SJCRH30 (cell line): ENCODE measurements at places on chromosomes 3 and 15. TPM values are rescaled to one million over a fixed set of nuclear protein-coding genes. Genes with fewer than 3 reads are reported as not detected.

DNA sequence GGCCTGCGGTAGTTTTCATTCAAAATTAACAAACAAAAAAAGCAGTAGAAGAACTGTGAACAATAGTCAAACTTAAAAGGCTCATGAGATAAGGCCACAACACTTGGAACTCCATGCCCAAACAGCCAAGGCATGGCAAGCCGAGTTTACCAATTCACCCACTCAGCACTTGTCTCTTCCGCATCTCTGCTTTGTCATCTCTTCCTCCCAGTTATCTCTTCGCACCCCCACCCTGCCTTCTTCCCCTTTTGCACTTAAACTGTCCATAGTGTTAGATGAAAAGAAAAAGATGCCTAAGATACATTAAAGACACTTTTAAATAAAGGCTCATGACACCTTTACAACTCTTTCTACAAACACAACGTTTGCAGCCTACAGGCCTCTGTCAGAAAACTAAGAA is 11.1 kb downstream of the TLE3 start:
- no peak overlapping the region for H3K4me3 ChIP-seq
- peaks cover 54% of the 10 kb centered on the region for H3K36me3 ChIP-seq
- H3K4me1 ChIP-seq: peaks cover 12% of the 10 kb centered on the region
- H3K27me3 ChIP-seq: no peaks in the 10 kb centered on the region
- H3K27ac ChIP-seq: no peak overlapping the region
- DNase-seq: no peak

- no peak for DNase-seq
- H3K4me1 ChIP-seq: no peaks in the 10 kb centered on the region
- no peak overlapping the region for H3K27ac ChIP-seq
- no peaks in the 10 kb centered on the region for H3K36me3 ChIP-seq
- no peak overlapping the region for H3K4me3 ChIP-seq
- no peaks in the 10 kb centered on the region for H3K27me3 ChIP-seq
These were observed 90.1 kb upstream of the BHLHE40 start for GRCh38 chr3:4888913-4889846.

DNA sequence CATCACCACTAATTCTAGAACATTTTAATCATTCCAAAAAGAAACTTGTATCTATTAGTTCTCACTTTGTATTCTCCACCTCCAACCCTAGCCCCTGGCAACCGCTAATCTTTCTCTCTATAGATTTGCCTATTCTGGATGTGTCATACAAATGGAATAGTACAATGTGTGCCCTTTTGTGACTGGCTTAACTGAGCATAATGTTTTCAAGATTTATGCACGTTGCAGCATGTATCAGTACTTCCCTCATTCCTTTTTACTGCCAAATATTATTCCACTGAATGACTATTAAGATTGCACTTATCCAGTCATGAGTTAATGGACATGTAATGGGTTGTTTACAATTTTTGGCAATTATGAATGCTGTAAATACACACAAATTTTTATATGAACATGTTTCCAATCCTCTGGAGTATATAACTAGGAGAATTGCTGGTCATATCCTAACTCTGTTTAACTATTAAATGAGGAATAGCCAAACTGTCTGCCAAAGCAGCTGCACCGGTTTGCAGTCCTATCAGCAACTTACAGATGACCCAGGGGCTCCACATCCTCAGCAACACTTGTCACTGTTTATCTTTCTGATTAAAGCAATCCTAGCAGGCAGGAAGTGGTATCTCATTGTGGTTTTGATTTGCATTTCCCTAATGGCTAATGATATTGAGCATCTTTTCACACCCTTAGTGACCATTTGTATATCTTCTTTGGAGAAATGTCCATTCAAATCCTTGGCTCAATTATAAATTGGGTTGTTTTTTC is 42.9 kb downstream of the DCUN1D1 start:
- DNase-seq: peak; percentile 60
- H3K27me3 ChIP-seq: no peaks in the 10 kb centered on the region
- peaks cover under 1% of the 10 kb centered on the region; the same call in 1 of the 2 replicates for H3K36me3 ChIP-seq
- H3K27ac ChIP-seq: no peak overlapping the region
- no peak overlapping the region for H3K4me3 ChIP-seq
- peaks cover 6% of the 10 kb centered on the region for H3K4me1 ChIP-seq

GRCh38 chr3:159417761-159418160 is 570.9 kb upstream of the IL12A start:
- no peaks in the 10 kb centered on the region for H3K27me3 ChIP-seq
- no peak for DNase-seq
- no peak overlapping the region for H3K4me3 ChIP-seq
- peaks cover 19% of the 10 kb centered on the region for H3K4me1 ChIP-seq

DNA sequence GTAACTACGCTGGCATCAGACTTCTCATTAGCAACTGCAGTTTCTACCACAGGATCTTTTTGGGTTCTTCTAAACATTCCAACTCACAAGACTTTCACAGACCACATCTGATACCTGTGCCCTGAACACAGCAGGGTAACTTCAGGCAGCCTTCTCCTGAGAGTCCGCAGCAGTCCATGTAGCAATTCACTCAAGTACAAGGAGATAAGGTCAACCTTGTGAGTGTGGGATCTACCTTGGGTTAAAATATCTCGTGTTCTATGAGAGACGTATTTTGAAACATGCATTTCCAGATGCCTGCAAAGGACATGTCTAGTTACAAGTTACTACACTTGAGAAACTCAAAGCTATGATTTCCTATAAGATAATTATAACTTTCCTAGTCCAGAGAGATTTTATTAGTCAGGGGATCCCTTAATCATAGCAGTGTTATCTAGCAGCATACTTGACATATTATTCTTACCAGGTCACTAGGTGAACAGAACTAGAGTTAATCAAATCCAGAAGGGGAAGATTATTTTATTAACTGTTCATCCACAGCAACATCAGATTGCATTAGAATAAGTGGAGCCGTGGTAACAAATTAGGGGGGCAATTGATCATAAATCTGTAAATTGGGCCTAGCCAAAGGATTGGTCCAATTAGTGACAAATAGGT is 66.4 kb downstream of the ASTE1 start:
- no peak for DNase-seq
- H3K36me3 ChIP-seq: peaks cover 29% of the 10 kb centered on the region
- peaks cover 8% of the 10 kb centered on the region for H3K4me1 ChIP-seq

GRCh38 chr3:86562090-86562489 is 428.9 kb downstream of the VGLL3 start:
- H3K27me3 ChIP-seq: no peaks in the 10 kb centered on the region
- DNase-seq: no peak
- no peaks in the 10 kb centered on the region for H3K36me3 ChIP-seq
- H3K4me3 ChIP-seq: no peak overlapping the region
- H3K4me1 ChIP-seq: no peaks in the 10 kb centered on the region

GRCh38 chr3:170162630-170163029 is 18.9 kb downstream of the PHC3 start:
- no peaks in the 10 kb centered on the region for H3K27me3 ChIP-seq
- no peak for DNase-seq
- H3K36me3 ChIP-seq: peaks cover 50% of the 10 kb centered on the region
- no peaks in the 10 kb centered on the region for H3K4me1 ChIP-seq
- H3K27ac ChIP-seq: no peak overlapping the region

DNA sequence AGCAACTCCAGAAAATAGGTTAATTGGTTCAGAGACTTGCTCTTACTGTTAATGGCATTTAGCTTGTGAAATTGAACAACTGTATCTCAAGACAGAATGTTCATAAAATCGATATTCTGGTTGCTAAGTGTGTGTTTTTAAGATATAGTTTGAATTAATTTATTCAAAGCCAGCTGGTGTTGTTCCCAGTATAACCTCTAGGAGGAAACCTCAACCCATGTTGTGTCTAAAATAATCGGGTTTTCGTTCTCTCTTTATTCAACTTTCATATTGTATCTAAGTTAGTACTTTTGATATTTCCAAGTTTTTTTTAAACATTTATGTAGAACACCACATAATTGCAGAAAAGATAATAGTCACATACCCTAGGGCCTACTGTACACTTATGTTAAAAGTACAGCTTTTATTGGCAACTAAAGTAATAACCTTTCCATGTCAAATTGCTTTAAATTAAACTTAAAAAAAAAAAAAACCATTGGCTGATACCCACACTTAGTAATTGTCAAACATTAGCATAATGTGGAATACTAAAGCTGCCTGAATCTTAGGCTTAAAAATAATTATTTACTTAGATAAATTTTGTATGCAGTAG is 90.9 kb downstream of the SAMMSON start:
- no peaks in the 10 kb centered on the region for H3K27me3 ChIP-seq
- no peaks in the 10 kb centered on the region for H3K4me1 ChIP-seq
- no peak overlapping the region for H3K4me3 ChIP-seq
- H3K36me3 ChIP-seq: no peaks in the 10 kb centered on the region

GRCh38 chr3:141015481-141015880 is 35.7 kb upstream of the SPSB4 start:
- H3K4me1 ChIP-seq: peaks cover 39% of the 10 kb centered on the region
- no peaks in the 10 kb centered on the region for H3K36me3 ChIP-seq
- DNase-seq: no peak
- no peak overlapping the region for H3K27ac ChIP-seq
- no peak overlapping the region for H3K4me3 ChIP-seq
- H3K27me3 ChIP-seq: no peaks in the 10 kb centered on the region

DNA sequence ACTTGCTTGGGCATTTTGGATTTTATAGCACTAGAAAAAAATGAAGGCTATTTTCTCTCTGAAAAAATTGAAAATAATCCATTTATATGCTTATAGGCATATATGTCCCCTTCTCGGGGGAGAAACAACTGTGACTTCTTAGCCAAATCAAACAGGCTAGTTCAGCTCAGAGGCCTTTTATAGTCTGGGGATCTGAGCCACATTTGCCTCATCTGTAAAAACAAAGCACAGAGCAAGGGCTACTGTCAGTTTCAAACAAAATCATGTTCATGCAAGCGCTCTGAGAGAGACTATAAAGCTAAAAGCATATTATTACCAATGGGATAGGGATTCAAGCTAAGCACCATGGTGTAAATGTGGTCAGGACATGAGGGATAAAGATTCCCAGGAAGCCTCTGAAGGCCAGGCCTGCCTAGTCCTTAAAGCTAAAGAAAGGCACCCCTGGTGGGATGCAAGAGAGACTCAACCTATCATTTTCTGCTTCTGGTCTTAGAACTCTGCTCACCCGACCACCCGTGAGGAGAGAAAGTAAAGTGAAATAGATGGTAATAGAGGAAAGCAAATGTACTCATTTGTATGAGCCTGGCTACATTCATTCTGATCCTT is 51.0 kb upstream of the IL12A start:
- H3K4me3 ChIP-seq: no peak overlapping the region
- H3K4me1 ChIP-seq: no peaks in the 10 kb centered on the region
- H3K36me3 ChIP-seq: no peaks in the 10 kb centered on the region
- H3K27me3 ChIP-seq: no peaks in the 10 kb centered on the region

GRCh38 chr15:95326431-95327182 is 1003.9 kb upstream of the NR2F2 start:
- no peaks in the 10 kb centered on the region for H3K4me1 ChIP-seq
- DNase-seq: no peak

DNA sequence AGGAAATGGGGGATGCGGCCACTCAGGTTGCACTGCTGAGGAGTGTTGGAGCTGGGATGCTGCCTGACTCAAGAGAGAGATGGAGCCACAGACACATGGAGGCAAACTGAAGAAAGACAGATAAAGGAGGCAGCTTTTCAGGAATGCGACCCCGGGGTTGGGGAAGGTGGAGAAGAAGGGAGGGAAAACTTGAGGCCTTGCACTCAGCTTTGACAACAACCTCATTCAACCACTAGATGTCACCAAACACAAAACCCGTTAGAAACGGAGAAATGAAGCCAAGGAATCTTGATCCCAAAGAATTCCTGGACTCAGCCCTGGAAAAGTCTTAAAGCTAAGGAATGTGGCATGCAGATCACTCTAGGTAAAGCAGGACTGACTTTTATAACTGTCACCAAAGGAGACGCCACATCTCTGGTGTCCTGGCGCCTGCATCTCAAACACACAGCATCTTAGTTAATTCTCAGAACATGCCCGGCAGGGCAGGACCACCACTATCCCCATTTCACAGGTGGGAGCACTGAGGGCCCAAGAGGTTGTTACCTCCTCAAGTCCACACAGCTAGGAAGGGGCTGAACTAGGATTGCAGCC is 59.6 kb upstream of the LMCD1 start:
- H3K27me3 ChIP-seq: no peaks in the 10 kb centered on the region
- H3K4me3 ChIP-seq: no peak overlapping the region
- H3K4me1 ChIP-seq: peaks cover 23% of the 10 kb centered on the region
- H3K27ac ChIP-seq: no peak overlapping the region
- no peaks in the 10 kb centered on the region for H3K36me3 ChIP-seq
- DNase-seq: peak; percentile 89

GRCh38 chr3:23547905-23548650 is 257.7 kb upstream of the UBE2E1 start:
- H3K27me3 ChIP-seq: no peaks in the 10 kb centered on the region
- H3K4me1 ChIP-seq: peaks cover 9% of the 10 kb centered on the region
- no peak overlapping the region for H3K27ac ChIP-seq
- H3K36me3 ChIP-seq: no peaks in the 10 kb centered on the region

The MESP2 gene
- total RNA-seq: not detected in 2 replicates

The SERINC4 gene
- total RNA-seq: not detected in 2 replicates

The CLDN11 gene
- total RNA-seq: 0.30 and 0.33 TPM in 2 replicates

The SCG3 gene
- total RNA-seq: not detected in 2 replicates
